ENCODE measurements at places on chromosomes 6 and 20.
A peak's percentile ranks its signal among the peaks of the same experiment; 100 is the strongest.

GRCh38 chr6:152257581-152257980, 379.6 kb downstream of the SYNE1 start:
- DNase-seq, result no peak

- no peak for DNase-seq
Measured at GRCh38 chr6:42729731-42730130, 7.3 kb upstream of the PRPH2 start.

DNA sequence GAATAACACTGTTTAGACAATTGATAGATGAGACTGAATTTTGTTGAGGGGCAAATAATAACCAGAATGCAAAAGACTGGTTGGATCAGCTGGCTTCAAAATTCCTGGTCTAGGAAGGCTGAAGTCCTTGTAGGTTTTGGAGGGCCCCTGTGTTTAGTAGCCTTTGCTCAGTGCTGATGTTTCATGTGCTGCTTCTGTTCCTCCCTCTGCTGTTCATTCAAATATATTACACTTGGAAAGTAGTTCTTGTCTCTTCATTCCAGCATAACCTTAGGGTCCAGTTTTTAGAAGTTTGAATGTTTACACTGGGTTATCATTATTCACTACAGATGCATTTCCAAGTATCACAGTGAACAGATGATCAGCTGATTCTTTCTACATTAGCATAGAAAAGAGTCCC, 72.5 kb downstream of the FLRT3 start:
- DNase-seq, result peak; percentile 4

GRCh38 chr6:129032602-129033001, 149.7 kb downstream of the LAMA2 start:
- no peak for DNase-seq

GRCh38 chr6:16635810-16636602, 125.3 kb downstream of the ATXN1 start:
- no peak for DNase-seq

- no peak for DNase-seq
Measured at GRCh38 chr6:33166811-33167210, 25.5 kb downstream of the COL11A2 start.

GRCh38 chr6:33112148-33112547, 36.4 kb downstream of the HLA-DPB1 start:
- DNase-seq, result peak; percentile 15

DNA sequence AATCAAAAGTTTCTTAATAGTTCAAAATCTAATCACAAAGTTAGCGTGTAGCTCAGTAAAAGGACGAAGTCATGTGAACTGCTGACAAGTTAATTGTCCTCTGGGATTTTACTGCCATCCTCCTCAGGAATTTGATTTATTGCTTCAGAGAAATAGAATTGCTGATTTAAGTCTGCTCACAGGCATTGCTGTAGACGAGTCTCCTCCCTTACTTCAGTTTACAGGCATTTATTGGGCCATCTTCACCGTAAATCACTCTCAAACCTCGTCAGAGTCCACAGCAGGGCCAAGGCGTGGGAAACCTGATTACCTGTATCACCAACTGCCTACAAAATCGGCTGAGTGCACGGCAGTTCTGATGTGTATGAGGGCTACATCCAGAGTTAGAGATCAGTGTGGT, 119.1 kb upstream of the PDE10A start:
- DNase-seq, result no peak

DNA sequence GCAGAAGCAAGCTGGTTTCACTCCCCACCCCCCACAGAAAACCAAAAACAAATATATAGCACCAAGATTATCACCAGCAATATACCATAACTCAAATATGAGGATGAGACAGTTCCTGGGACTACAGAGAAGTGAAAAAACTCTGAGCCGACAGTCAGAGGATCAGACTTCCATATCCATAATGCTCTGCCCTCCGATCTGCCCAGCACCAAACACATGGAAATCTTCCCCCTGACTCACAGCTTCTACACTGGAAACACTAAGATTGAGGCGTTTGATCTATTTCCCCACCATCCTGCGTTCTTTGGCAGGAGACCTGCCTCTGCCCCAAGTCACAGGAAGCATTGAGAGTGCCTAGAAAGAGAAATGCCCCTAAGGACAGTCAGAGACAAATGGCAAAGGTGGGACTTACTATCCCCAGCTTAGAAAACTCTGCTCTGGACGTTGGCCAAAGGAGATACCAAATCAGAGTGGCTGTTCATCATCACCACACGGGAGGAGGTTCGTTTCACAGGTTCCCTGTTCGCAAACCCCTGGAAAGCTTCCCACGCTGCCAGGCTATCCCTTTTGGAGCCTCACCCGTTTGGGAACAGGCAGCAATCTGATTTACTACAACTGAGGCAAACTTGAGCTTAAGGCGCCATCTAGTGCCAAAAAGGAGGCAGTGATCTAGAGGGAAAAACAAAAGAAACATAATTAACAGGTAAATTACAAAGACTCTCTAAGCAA, 48.7 kb upstream of the SRSF6 start:
- peak; percentile 14 for DNase-seq

GRCh38 chr6:28884423-28885131, 39.2 kb downstream of the TRIM27 start:
- DNase-seq, result no peak

DNA sequence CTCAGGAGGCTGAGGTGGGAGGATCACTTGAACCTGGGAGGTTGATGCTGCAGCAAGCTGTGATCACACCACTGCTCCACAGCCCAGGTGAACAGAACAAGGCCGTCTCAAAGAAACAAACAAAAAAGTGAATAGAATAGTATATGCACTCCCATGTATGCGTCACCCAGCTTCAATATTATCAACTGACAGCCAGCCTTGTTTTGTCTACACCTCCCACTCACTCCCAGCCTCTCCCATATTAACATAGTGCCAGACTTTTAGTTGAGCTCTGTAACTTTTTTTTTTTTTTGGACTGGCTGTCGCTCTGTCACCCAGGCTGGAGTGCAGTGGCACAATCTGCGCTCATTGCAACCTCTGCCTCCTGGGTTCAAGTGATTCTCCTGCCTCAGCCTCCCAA, 18.1 kb upstream of the ILRUN start:
- DNase-seq, result no peak

- no peak for DNase-seq
Measured at GRCh38 chr20:5171064-5171789, 44.4 kb downstream of the CDS2 start.

- no peak for DNase-seq
Measured at GRCh38 chr6:149015535-149016525, 269.0 kb downstream of the UST start.

DNA sequence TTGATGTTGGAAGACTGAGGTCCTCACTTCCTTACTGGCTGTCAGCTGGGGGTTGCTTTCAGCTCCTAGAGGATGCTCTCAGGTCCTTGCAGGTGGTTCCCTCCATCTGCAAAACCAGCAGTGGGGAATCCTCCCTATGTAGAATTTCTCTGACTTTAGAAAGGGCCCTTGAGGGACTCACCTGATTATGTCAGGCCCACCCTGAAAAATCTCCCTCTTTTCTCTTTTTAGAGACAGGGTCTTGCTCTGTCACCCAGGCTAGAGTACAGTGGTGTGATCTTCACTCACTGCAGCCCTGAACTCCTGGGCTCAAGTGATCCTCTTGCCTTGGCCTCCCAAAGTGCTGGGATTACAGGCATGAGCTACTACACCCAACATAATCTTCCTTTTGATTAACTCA, 102.9 kb upstream of the MCHR2 start:
- no peak for DNase-seq

- DNase-seq, result no peak
Measured at GRCh38 chr6:18360188-18360587, 27.0 kb upstream of the RNF144B start.

- DNase-seq, result no peak
Measured at GRCh38 chr20:39025883-39026282, 63.7 kb downstream of the DHX35 start.

DNA sequence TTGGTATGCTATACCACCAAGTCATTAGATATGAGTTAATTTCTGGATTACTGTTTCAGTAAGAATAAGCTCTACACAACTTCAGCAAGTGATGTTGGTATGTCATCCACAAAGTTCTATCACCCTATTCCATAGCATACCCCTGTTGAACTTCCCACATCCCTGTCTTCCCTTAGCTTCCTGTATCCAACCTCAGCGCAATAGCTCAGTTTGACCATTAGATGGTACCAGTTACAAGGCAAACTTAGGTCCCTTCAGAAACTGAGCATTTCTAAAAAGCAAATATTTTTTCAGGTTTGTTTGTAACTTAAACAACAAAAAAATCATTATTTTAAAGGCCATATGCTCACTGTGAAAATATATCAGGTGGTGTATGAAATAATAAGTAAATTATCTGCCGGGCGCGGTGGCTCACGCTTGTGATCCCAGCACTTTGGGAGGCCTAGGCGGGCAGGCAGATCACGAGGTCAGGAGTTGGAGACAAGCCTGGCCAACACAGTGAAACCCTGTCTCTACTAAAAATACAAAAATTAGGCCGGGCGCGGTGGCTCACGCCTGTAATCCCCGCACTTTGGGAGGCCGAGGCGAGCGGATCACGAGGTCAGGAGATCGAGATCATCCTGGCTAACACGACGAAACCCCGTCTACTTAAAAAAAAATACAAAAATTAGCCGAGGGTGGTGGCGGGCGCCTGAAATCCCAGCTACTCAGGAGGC, 8.8 kb upstream of the MOG start:
- DNase-seq, result no peak

DNA sequence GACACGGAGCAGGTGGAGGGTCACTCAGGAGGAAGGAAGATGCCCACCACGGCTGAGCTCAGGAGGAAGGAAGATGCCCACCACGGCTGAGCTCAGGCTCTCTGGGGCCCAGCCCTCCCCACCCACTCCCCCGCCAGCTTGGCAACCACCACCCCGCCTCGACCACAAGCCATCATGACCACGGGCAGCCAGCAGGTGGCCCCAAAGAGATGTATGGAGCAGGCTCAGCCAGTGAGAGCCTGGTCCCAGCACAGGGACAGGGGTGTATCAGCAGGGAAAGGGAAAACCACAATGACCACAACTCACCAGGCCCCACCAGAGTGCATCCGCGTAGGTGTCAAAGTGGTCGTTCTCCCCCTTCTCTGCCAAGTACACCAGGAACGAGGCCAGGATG, 30.4 kb downstream of the KCNQ2 start:
- no peak for DNase-seq

DNA sequence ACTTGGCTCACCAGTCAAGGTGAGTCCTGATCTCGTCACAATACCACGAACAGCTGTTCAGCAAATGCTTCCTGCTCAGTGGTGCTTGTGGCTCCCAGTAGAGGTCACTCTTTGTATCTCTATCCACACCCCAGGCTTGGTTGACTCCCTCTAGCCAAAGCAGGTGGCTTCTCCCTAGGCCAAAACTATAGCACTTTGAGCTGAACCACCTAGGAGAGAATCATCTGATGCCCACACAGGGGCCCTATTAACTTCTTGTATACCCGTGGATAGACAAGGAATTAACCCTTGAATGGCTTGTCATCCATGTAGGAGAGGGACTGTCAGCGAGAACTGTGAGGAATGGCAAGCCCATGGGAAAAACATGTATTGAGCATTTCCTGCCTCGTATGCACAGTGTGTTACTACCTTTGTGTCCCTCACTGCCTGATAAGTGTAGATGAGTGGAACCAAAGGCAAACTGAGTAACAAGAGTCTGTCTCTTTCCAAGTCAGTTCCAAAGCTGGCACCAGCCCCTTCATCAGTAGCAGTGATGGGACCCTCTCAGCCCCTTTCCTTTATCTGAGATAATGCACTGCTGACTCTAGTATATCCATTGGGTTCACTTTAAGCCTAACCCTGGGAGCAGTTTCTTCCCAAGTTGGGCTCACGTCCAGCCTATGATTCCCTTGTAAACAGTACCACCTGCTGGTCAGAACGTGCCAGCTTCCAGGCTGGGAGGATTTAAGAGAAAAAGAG, 42.5 kb downstream of the EIF2S2 start:
- DNase-seq, result peak; percentile 76

GRCh38 chr20:24943196-24943595, 5.9 kb upstream of the CST7 start:
- no peak for DNase-seq

- no peak for DNase-seq
Measured at GRCh38 chr20:44309763-44310663, 989 bp downstream of the FITM2 start.

DNA sequence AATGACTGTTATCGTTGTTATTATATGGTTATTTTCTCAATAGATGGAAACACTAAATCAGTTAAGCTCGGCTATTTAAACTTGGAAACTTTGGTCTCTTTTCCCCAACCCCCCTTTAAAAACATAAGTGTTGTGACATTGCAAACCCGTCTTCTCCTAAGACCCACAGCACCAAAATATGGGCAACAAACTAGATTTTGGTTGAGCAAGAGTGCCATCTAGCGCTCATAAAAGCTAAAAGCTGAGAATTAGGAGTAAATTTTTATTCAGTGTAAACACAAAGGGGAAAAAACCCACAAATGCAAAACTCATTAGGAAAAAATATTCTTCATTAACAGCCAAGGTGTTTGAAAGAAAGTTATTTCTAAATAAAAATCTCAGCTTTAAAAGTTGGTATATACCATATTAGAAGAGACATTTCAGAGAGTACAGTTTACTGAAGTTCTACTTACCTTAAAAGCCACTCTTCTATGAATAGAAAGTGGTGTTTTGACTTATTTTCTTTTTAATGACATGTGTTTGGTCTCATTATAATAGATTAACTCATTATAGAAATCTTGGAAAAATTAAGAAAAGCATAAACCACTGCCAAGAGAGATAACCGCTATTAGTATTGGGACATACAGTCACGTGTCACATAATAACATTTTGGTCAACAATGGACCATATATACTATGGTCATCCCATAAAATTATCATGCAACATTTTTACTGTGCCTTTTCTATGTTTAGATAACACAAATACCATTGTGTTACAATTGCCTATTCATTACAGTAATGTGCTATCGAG, 21.1 kb downstream of the SESN1 start:
- DNase-seq, result no peak

- DNase-seq, result no peak
Measured at GRCh38 chr6:78093906-78094305, 441.1 kb downstream of the MEI4 start.

DNA sequence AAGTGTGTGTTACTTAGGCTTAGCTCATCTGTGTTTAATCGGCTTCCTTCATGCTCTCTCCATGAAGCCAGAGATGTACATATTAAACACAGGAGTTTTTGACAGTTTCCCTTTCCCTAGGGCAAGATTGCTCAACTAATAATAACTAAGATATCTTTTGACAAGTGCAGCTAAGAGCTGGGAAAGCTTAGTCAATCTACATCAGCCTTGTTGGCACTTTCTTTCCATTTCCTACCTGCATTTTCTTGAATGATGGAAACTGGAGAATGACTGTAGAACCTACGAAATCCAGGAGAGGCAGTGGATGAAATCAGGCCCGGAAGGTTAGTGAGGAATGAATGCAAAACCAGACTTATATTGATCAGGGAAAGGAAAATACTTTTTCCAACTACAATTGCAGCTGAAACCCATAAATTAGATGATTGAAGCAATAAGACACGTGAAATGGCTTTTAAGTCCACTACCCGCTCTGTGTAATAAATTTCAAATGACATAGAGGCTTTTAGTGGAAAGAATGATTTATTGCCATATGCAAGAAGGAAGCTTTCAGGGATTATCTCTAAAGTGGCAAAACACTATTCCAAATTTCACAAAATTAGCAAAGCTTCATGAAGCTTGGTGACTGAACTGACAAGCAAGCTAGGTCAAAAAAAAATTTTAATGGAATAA, 237.2 kb upstream of the ID4 start:
- no peak for DNase-seq
